ENCODE measurements at places on chromosomes 11 and 22. TPM values are rescaled to one million over a fixed set of nuclear protein-coding genes. Genes with fewer than 3 reads are reported as not detected.

BTG4 gene
- total RNA-seq, result not detected

OR5P2 gene
- not detected for total RNA-seq

GRM5 gene
- total RNA-seq, result not detected

DRG1 gene
- total RNA-seq, result 59.3 TPM

KCNK7 gene
- total RNA-seq, result 0.43 TPM

HEPHL1 gene
- not detected for total RNA-seq

MACROD1 gene
- 119 TPM for total RNA-seq

HBG1 gene
- total RNA-seq, result not detected

KCNK4 gene
- total RNA-seq, result not detected

ZNF70 gene
- total RNA-seq, result 3.2 TPM

TMEM132A gene
- 6.3 TPM for total RNA-seq

DNA sequence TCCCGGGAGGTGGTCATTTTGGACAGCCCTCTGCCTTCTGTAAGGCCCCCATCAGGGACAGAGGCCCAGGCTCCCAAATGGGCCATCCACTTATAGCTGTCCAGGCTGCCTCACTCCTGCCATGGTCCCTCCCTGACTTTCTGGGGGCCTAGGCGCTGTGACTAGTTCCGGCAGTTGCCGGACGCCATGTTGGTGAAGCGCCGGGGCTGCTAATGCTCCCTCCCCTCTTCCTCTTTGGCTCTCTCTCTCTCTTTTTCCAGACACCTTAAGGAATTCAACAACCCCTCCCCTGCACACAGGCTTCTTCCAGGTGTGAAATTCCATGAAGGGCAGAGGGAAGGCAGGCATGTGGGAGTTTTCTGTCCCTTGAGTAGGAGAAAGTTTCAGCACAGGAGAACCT lies 445.6 kb downstream of the SOX6 start:
- DNase-seq, result no peak

DNA sequence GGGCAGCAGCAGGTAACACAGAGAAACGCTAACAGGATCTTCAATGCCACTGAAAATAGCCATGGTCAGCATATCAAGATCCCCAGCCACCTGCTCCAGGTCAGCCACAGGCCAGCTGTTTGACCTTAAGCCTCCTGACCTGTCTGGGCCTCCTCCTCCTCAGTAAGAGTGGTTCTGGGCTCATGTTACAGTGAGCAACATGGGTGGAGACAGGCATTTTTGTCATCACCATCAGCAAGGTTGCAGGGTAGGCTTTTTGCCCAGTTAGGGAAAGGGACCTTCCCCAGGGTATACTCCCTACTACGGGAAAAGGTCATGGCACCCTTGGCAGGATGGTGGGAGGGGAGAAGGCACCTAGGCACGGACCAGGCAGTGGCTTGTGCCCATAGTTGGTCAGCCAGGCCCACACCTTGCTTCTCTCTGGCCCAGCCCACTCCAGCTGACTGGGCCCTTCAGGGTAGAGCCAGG lies 131.8 kb upstream of the PARVA start:
- no peak for DNase-seq

DNA sequence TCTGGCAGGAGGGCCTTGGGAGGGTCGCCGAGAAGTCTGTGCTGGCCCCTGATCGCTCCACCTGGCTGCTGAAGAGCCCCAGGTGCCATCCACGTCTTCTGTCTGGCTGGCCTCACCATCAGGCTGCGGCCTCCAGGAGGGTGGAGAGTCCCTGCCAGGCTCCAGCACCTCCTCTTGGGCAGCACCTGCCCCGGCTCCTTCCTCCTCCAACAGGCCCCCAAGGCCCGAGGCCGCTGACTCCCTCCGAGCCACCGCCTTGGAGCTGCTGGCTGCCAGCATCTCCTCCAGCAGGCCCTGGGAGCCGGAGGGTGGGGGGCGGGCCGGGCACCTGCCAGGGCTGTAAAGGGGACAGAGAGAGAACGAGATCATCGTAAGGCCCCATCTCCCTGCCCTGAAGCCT lies 22.3 kb downstream of the TNKS1BP1 start:
- DNase-seq, result no peak

DNA sequence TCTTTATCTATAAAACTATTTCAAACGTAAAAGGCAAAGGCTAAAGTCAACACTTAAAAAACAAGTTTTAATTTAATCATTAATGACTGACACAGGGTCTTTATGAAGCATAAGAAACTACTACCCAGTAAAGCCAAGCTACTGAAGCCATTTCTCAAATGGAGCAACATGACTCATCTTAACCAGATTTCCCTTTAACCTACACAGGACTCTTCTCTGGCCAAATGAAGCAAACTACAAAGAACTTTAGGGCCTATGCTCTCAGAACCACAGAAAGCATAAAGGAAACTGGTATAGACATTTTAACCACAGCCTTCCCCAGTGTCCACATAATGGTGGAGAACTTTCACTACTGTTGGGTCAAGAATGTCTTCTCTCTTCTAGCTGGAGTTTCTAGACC lies 34.7 kb downstream of the ALG9 start:
- no peak for DNase-seq

DNA sequence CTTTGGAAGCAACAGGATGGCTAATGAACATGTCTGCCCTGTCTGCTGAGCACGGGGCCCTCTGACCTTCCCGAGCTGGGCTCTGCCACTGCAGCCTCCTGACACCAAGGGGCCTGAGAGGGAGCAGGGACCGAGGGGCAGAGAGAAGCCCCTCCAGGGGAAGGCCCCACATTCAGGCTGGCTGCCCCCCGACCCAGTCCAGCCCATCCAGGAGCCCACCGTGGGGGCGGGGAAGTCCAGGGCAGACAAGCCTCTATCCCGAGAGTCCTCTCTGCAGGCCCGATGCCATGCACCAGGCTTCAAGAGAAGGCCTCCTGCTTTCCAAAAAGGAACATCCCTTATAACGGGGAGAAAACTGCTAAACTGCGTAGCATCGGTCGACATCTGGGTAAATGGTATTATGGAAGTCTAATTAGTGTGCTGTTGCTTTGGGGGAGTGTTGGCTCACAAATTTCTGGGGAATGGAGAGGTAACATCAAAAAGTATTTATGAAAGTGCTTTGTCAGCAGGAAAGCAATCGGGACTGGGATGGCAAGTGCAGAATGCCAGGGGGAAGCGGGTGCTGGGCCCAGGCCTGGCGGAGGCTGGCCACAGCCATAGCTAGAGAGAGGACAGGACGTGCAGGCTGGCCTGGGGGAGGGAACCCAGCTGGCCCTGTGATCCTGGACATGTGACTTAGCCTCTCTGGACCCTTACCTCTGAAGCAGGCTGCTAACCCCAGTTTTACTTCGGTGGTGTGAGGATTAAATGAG lies 5.3 kb upstream of the SHISAL1 start:
- DNase-seq, result no peak

DNA sequence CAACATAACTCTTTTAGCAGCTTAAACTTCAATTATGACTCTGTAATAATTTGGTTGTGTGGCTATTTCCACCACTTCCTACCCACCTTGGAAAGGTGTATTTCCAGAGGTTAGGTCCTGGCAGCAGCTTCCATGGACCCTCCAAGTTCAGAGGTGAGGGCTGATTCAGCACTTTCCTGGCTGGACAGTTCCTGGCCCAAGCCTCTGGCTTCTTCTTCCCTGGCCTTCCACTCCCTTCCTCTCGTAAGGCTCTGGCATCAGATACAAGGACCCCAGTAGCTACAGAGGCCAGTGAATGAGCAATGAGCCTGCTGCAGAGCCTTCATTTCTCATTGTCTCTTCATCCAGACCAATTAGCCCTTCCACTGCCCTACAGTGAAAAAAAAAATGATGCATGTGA lies 98.1 kb upstream of the KIRREL3 start:
- no peak for DNase-seq

DNA sequence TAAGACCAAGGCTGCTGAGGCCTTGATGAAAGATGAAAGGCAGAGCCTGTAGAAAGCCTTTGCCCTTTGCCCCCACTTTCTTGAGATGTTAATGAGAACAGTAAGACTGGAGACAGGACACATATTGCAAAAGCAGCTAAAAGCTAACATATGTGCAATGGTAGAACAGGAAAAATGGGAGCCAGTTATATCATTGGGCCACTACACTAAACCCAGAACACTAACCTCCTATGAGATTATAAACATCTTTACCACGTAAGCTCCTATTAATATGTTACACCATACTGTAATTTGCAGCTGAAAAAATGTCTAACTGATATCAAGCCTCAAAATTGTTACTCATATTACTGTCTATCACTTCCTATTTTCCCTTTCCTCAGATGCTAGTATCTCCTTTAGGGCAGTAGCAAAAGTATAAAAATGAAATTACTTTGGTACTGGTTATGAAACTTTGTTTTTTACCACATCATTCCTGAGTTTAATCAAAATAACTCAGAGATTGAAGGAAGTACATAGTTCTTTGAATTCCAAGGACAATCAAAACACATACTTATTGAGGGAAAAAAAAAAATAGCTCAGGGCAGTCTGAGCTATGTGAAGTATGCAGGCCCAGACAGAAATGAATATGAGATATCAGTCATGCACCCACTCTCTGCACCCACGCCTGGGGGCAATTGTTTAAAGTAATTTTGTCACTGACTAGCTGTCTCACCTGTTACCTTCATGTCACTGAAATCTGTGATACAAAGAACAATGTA lies 9.1 kb downstream of the HPS5 start:
- DNase-seq, result no peak

GRCh38 chr22:22027955-22028354 lies 45.4 kb upstream of the TOP3B start:
- DNase-seq, result no peak

DNA sequence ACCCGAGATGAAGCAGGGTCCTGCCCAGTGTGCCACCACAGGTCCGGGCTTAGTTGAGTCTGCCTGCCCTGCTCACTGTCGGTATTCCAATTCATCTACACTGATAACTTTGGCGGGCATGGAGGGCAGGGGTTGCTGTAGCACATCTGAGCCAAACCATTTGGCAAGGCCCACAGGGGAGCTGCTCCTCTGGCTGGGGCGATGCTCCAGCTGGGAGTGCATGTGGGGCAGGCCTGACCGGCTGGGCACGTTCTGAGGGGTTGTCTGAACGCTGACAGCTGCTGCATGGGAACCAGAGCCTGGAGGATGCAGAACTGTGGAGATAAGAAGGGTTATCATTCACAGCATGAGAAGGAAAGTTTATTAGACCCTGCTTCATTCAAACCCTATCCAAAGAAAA lies 40.4 kb downstream of the DRG1 start:
- DNase-seq, result peak; percentile 69

GRCh38 chr22:37241351-37242142 lies 2.5 kb downstream of the RAC2 start:
- DNase-seq, result no peak

- DNase-seq, result peak; percentile 70
Observed at GRCh38 chr11:58905011-58905720, 34.1 kb upstream of the GLYATL1 start.

- DNase-seq, result no peak
Observed at GRCh38 chr22:26711205-26711963, 54.0 kb downstream of the MIAT start.

- no peak for DNase-seq
Observed at GRCh38 chr11:87444993-87445392, 407.3 kb downstream of the TMEM135 start.

GRCh38 chr22:41848468-41848867 lies 15.6 kb downstream of the SREBF2 start:
- DNase-seq, result no peak

GRCh38 chr11:123505546-123506299 lies 75.7 kb downstream of the GRAMD1B start:
- no peak for DNase-seq

DNA sequence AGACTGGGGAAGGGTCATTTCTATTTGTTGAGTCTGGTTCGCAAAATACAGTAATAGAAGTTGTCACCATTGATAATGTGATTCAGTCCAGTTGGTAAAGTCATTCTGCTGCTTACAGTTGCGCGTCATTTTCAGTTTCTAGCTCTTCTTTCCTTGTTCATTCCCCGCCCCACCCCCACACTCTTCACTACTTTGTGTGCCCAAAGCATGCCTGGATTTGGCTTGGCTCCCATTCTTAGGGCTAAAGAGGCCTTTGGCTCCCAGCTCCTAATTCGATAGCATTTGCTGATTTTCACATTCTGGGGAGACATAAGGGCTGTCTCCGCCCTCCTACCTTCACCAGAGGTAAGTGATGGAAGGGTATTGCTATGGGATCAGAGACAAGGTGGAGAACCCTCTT lies 43.0 kb downstream of the CECR2 start:
- DNase-seq, result no peak

DNA sequence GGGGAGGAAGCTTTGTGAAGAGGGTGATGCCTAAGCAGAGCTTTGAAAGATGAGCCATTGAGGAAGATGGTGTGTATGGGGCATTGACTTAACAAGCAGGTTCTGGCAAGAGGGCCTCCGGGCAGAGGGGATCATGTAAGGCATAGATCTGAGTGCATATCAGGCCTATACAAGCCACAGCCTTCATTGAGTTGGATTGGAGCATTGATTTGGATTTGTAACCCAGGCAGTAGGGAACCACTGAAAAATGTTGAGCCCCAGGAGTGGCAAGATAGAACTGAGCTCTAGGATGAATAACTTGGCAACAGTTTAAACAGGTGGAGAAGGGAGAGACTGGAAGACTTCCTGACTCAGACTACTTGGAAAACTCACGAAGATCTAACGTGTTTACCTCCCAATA lies 21.4 kb downstream of the PANX1 start:
- DNase-seq, result no peak

DNA sequence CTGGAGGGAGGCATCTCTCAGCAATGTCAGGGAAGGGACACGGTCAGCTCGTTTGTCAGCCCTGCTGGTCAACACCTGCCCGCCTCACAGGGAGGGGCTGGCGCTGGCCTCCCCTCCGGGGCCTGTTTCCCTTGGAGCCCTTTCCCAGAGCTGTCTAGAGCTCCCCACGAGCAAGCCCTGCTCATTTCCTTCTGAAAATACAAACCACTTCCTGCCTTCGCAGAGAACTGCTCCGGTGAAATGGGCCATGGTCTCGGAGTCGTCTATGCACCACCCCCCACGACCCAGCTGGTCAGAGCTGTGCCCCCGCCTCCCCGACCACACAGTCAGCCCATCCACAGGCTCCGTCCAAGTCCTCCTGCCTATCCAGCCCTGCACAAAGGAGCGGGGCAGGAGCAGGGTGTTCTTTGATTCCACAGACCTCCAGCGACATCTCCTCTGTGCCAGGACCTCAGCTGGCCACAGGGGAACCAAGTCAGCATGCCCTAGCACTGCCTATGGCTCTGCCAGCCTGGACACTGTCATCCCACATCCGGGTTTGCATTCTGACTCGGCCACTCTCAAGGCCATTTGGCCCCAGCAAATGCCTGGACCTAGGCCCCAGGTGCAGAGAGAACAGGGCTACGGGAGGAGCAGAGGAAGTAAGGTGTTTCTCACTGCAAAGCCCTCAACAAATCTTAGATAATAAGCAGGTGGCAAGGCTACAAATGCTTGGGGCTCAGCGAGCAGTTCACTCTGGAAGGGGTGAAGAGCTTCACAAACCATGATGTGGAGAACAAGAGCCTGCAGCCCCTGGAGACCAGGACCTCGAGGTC lies 82.1 kb upstream of the WNT11 start:
- DNase-seq, result no peak

GRCh38 chr11:111715142-111715816 lies 50.9 kb downstream of the PPP2R1B start:
- DNase-seq, result no peak

- DNase-seq, result no peak
Observed at GRCh38 chr11:66032957-66033735, 6.9 kb upstream of the CATSPER1 start.

DNA sequence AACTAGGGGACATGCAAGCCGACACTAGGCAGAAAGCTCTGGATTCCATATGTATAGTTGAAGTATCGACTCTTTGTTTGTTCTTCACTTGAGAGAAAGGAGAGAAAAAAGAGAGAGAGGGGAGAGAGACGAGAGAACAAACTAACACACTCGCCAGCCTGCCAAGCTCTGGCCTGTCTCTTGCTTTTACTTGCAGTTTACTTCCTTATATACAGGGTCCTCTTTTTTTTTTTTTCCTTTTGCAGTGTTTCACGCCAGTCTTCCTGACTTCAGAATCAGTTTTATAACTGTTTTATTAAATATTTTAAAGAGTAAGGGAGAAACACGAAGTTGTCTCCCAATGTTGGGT lies 19.9 kb downstream of the TEAD1 start:
- no peak for DNase-seq

All from Right ventricle myocardium inferior (tissue), 1 donor.